CD4-positive, alpha-beta memory T cell (primary cell): ENCODE measurements at places on chromosomes 16 and 17. TPM values are rescaled to one million over a fixed set of nuclear protein-coding genes. Genes with fewer than 3 reads are reported as not detected.
A peak's percentile ranks its signal among the peaks of the same experiment; 100 is the strongest.

The NEUROD2 gene
- total RNA-seq = not detected

The CLEC18C gene
- 0.96 TPM for total RNA-seq

The CIAO2B gene
- total RNA-seq = 75.0 TPM

The SUMO2 gene
- total RNA-seq = 255 TPM

DNA sequence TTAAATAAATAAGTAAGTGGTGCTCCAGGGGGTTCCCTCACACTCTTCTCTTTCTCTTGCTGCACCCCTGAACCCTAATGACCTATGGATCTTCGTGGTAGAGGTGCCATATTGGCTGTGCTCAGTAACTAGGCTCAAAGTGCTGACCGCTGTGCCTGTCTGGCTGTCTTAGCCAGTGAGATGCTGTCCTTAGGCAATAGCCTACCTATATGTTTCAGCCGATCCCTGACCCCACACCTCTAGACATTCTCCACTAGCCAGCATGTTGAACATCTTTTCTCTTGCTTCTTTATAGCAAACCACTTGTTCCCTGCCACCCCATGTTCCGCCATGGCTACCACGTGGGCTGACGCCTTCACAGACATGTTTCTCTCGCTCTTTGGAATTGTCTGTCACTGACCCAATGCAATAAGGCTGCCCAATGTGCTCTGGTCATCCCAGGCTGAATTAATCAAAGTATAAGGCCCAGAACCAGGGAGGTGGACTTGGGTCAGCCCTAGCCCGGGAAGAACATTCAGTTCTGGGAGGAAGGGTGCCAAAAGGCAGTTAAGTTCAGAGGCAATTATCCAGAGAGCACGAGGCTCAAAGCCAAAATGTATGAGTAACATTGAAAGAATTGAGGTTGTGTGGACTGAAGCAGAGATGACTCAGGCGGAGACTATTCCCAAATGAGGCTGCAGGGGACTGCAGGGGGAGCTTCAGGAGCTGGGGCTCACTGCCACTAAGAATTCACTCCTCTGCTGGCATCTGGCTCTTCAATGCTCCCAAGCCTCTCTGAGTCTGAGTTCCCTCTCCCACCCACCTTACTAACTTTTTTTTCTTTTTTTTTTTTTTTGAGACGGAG, 28.7 kb upstream of the TNRC6A start:
- no peak overlapping the region for H3K27ac ChIP-seq
- H3K27me3 ChIP-seq = no peaks in the 10 kb centered on the region
- no peaks in the 10 kb centered on the region for H3K4me1 ChIP-seq
- H3K4me3 ChIP-seq = no peak overlapping the region
- DNase-seq = no peak

The TNP2 gene
- total RNA-seq = not detected

DNA sequence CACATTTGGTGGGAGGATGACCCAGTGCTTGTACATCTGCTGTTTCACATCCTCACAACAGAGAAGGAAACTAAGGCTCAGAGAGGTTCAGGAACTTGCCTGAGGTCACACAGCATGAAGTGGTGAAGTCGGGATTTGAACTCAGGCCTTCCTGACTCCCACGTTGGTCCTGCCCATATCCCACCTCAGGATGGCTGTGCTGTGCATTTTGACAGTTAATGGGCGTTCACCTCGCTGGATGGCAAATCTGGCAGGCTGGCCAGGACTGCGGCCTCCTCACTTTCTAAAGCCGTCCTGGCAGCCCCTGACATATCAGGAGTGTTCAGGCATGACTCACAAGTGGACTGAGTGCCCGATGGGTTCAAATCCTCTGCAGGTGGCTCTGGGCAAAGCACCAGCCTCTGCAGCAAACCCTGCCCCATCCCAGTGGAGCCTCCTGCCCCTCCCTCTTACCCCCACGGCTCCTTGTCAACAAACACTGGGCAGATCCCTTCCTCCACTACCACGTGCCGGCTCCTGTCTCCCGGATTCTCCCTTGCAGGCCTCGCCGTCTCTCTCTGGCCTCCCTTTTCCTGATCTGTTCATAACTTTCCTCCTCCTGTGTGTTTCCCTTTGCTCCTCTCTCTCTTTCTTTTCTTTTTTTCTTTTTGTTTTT, 29.2 kb downstream of the SOCS3 start:
- H3K4me1 ChIP-seq = peaks cover 31% of the 10 kb centered on the region
- no peaks in the 10 kb centered on the region for H3K36me3 ChIP-seq
- no peaks in the 10 kb centered on the region for H3K27me3 ChIP-seq
- no peak for DNase-seq

DNA sequence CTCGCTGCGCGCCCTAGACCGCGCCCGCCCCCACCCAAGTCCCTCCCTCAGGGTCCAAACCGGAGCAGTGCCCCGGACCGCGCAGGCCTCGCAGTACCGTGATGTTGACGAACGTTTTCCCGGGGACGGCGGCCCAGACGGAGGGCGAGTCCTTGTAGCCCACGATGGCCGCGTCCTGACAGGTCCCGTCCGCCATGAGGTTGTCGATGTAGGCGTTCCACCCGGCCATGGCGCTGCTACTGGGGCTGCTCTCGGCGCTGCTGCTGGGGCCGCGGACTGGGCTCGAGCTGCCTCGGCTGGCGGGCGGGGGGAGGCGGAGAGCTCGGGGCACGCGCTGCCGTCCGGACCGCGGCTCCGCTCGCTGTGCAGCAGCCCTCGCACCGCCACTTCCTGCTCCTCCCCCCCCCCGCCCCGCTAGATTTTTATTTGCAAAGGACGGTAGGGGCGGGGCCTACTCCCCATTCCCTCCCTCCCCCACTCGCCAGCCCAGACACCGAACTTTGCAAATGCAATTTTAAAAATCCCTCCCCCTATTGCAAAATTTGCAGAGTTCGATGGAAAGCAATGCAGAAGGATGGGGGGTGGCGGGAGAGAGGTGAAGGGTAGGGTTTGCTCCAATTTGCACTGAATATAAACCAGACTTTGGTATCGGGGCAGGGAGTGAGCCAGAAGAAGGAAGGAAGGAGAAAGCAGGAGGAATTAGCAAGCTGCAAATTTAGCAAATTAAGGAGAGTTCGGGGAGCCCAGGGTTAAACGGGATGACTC, at the start of gene PFN1:
TSS of gene PFN1 (minus strand) at position 365 of the 765 bp plus-strand sequence. CDS start at position 229, 136 bp downstream.
- peak within 1 kb of the TSS; percentile 94 for H3K27ac ChIP-seq
- H3K36me3 ChIP-seq = peaks cover 30% of the 10 kb centered on the region
- H3K4me3 ChIP-seq = peak within 1 kb of the TSS; percentile 94
- H3K4me1 ChIP-seq = peaks cover 49% of the 10 kb centered on the region

GRCh38 chr17:40622509-40622928, 25.1 kb downstream of the SMARCE1 start:
- H3K27me3 ChIP-seq = no peaks in the 10 kb centered on the region
- peak; percentile 59 for DNase-seq
- peaks cover 51% of the 10 kb centered on the region for H3K4me1 ChIP-seq
- no peak overlapping the region for H3K4me3 ChIP-seq
- H3K36me3 ChIP-seq = peaks cover 7% of the 10 kb centered on the region
